ENCODE measurements at places on chromosomes 6 and 20. TPM values are rescaled to one million over a fixed set of nuclear protein-coding genes. Genes with fewer than 3 reads are reported as not detected.

GRCh38 chr20:24507182-24507853 lies 37.9 kb downstream of the SYNDIG1 start:
- DNase-seq = no peak

DNA sequence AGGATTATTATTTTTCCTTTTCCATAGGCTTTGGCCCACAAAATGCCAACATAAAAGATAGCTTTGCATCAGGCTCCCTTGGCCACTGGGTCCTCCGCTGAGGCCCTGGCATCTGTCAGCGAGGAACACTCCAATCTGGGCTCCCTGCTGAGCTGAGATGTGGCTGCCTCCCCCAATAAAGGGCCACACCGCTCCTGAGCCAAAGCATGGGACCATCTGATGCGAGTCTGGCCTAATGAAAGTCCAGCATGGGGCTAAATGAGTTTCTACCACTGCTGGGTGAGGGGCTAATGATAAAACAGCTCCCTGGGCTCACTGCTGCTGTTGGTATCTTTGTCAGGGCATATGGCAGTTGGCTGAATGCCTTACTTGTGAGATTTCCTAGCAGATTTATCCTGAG lies 817.5 kb upstream of the SLC35B3 start:
- no peak for DNase-seq

DNA sequence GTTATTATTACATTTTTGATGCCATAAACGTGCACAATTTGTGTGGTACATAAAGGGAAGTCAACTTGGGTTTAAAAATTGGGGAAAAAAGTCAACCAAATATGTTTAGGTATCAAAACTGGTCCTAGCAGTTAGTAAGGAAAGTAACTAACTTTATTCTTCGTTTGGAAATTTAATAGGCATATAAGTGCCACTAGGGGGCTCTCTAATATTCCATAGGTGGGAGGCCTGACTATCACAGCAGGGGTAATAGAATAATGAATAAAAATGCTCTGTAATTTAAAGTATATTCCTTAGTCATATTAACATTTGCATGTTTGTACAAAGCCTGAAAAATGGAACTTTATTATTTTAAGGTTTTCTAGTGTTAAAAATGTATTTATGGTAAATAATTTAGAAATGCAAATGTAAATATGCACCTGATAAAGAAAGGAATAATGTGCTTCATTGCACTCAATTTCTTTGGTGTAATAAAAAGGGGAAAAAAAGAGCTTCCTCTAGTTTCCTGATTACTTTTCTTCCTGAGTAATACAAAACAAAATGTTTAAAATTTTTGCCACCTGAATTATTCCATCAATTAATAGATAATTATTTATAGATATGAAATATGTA lies 125.7 kb upstream of the HDAC2 start:
- peak; percentile 58 for DNase-seq

DNA sequence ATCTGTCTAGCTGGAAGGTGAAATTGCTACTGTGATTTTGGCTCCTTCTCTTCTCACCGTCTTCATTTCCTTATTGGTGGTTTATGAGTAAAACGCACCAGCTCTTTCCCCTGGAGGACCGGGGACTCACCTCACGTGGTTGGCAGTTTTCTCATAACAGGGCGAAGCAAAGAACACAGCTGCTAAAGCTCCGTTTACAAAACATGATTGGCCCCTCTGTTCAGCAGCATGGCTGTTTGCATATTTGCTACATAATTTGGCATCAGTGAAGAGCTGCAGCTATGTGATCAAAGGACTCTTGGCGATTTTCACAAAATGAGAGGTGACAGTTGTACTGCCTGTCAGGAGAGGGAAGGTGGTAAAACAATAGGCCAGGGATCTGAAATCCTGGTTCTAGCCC lies 20.5 kb upstream of the TMEM181 start:
- DNase-seq = no peak

- peak; percentile 56 for DNase-seq
These were observed 97.5 kb upstream of the ZBTB24 start for GRCh38 chr6:109580519-109580918.

DNA sequence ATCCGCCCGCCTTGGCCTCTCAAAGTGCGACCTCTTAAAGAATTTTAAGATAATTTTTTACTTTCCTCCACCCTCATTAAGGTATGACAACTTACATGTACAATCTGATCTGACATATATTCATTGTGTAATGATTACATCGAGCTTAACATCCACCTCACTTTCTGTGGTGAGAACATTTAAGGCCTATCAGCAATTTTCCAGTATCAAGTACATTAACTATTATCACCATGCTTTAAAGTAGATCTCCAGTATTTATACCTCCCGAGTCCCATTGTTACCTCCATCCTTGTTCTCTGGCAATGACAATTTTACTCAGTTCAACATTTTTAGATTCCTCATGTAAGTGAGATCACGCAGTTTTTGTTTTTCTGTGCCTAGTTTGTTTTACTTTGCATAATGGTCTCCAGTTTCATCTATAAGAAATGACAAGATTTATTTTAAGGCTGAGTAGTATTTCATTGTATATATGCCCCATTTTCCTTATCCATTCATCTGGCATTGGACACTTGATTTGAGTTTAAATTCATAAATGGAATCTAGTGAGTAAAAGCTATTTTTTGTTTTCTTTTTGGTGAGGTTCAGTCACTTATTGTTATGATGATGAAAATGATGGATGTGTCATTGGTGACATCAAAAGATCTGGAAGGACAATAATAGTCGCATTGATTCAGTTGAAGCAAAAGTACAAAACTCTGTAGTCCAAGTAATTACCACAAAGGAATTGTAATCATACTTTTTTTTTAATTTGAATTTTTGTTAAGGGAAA lies 87.0 kb downstream of the OR2B2 start:
- DNase-seq = peak; percentile 34

DNA sequence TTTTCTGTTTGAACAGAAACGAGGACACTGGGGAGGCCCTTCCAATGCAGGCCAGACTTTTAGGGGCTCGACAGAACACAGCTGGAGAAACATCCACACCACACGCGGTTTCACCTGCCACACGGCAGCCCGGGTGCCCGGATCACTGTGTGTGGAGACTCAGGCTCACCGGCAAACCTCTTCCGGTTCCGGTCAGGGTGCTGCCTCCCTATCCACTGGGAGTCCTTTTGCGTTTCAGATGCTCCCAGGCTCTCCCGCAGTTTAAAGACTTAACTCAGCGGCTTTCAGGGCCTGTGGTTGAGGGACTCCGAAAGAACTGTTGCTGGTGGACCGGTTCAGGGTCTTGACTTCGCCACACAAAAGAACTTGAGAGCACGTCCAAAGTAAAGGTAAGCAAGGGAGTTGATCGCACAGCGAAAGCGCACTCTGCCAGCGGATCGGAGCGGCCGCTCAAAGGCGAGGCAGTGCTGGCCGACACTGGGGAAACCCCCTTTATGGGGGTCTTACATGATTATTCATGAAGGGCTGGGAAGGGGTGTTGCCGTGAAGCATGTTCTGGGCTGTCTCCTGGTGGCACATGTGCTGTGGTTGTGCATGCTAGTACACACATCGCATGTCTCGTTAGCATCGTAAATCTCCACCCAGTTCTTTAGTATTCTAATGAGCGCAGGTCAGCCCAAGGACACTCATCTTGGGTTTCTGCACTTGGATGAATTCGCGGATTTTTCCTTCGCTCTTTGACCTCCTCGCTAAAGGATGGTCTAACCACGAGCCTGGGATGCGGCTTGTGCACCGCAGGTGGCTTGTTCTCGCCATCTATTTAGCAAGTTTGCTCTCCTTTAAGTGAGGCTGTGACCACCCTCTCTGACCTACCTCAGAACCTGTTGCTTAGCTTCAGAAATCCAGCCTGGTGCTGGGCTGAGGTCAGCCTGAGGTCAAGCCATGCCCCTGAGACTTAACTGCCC lies 180.3 kb downstream of the CDH26 start:
- DNase-seq = no peak

DNA sequence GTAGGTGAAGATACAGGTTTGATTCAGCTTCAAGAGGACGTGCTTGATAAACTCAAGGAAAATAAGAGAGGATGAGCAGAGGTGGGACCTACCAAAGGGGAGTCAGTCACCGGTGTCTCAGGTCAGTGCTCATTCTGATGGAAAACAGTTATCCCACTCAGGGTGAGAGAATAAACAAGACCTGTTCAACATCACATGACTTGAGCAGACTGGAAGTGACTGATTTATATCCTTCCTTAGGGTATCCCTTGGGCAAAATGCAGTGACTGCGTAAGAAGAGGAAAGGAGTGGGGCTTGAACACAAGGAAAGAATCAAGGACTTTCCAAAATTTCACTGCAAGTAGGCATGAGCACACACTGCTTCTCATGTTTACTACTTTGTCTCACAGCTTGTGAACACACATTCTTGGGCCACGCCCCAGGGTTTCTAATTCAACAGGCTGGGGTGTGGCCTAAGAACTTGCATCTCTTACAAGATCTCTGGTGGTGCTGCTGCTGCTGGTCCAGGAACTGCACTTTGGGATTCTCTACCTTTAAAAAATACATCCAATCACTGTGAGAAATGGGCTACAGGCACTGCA lies 11.6 kb downstream of the CST3 start:
- DNase-seq = no peak

The NNAT gene
- 0.23 TPM for total RNA-seq

The HLA-DPB1 gene
- 22.4 TPM for total RNA-seq

The SEMG1 gene
- not detected for total RNA-seq

GRCh38 chr6:154555073-154555677 lies 44.7 kb upstream of the CNKSR3 start:
- DNase-seq = peak; percentile 26

DNA sequence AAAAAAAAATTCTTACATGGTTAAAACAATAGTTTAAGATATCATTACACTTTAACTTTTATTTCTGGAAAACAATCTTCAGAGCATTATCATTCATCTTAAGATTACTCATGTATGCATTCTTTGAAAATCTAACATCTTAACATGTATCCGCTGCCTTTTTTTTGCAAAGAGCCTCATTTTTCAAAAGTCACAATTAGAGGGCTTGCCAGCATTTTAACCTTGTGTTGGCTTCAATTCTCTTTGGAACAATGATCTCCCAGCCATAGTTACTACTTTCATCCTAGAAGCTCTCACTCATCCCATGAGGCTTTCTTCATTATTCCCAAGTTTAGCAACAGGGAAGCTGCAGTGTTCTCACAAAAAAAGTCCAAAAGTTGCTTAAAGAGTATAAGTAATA lies 330.8 kb downstream of the BCKDHB start:
- DNase-seq = no peak

The GLP1R gene
- not detected for total RNA-seq

The NCOA7 gene
- 111 TPM for total RNA-seq

The IL20RA gene
- 0.79 TPM for total RNA-seq

DNA sequence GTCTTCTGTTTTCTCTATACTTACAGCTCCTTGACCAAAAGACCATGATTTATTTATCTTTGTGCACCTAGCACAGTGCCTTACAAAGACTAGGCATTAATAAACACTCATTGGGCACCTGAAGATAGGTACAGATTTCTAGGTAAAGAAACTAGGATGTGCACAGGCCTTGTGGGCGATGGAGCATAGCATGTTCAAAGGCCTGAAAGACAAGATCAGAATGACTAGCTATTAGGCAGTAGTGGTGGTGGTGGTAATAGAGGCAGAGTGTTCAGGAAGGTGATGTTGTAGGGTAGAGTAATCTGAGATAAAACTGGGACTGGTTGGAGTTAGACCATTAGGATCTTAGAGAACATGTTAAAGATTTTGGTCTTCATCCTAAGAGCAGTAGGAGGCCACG lies 3.9 kb downstream of the TXLNB start:
- DNase-seq = no peak

The TMEM30A gene
- total RNA-seq = 305 TPM

GRCh38 chr20:32432277-32432676 lies 74.1 kb downstream of the ASXL1 start:
- DNase-seq = no peak

DNA sequence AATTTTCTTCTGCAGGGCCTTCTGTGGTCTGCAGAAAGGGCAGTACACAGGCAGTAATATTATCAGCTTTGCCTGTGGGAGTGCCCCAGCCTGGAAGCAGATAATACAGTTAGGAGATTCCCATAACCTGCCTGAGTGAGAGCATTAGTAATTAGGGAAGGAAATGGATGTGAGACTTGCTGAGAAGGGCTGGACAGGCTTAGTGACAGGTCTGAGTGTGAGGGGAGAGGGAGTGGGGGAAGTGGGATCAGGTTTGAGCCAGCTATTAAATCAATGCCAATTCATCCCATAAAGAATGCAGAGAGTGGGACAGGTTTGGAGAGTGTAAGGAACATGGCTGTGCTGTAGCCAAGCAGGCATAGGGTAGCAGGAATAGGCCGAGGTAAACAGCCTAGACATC lies 10.1 kb upstream of the CFAP206 start:
- DNase-seq = no peak

The RIPK1 gene
- 30.5 TPM for total RNA-seq

The DNAH8 gene
- total RNA-seq = under 0.01 TPM

- no peak for DNase-seq
These were observed 68.8 kb downstream of the CDS2 start for GRCh38 chr20:5195655-5196054.

The CPNE5 gene
- 14.0 TPM for total RNA-seq

DNA sequence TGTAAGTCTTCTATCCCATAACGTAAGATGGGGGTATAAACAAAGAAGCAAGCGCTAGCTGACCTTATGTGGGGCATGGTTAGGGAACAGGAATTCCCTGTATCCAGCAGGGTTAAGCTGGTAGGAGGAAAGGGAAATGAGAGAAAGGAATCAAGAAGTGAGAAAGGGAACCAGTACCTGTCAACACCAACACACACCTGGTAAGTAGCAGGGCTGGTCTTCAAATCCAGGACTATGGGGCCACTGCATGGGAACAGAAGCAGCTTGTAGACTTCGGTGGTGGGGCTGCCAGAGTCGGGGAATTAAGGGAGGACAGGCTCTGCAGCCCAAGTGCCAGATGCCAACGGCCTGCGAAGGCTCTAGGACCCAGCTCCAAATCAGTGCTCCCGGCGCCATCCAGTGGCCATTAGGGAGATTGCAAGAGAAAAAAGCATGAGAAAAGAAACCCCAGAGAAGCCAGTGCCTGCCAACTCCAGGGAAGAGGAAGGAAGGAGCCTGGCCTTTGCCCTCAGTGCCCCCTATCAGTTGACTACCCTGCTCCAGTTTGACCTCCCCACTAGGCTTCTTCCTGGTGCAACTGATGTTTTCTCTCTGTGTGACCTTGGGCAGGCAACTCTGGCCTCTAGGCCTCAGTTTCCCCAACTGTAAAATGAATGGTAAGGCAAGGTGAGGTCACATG lies 15.8 kb upstream of the RBPJL start:
- DNase-seq = peak; percentile 81

The FKBP1C gene
- 4.4 TPM for total RNA-seq

DNA sequence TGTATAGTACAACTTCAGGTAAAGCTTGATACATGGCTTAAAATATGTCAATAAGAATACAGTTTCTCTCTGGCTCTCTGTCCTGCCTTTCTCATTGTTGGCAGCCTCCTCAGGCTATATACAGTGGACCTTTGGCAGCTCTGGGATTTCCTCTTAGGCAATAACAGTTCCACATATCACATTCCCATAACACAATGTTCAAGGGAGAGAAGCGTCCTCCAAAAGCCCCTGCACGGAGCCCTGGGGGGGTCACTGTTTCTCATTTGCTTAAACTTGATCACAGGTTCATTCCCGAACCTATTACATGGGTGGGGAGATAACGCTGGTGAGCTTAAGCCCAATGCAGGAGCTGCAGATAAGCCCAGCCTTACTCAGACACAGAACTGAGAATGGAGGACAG lies 4.4 kb upstream of the FLRT3 start:
- DNase-seq = no peak

GRCh38 chr20:44601236-44601671 lies 18.9 kb downstream of the PKIG start:
- DNase-seq = no peak

- no peak for DNase-seq
These were observed 98.7 kb upstream of the RIPOR2 start for GRCh38 chr6:25034431-25034921.

GRCh38 chr6:154341871-154342270 lies 14.7 kb downstream of the IPCEF1 start:
- peak; percentile 13 for DNase-seq

All from dermis blood vessel endothelial cell (primary cell).